ENCODE measurements at places on chromosomes 16 and 17. TPM values are rescaled to one million over a fixed set of nuclear protein-coding genes. Genes with fewer than 3 reads are reported as not detected.

DNA sequence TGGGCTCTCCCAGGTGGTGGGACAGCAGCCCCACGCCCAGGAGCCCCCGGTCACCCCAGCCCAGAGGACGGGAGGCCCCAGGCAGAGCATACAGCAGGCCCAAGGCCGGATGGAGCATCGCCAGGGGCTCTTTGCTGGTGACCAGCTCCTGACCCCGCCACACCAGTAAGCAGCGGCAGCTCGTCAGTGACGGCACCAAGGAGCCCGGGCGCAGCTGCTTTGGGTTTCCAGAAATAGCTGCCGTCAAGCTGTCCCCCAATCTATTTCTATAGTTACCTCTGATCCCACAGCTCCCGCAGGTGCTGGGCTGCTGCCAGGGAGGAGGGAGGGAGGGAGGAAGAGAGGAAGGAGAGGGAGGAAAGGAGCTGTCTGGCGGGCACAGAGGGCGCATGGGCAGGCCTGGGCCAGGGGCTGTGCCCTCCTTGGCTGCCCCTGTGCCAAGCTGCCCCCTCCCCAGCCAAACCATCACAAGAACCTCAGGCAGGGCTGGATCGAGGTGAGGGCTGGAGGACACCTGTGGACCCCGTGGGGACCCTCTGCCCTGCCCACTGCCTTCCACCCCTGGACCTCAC lies 10.8 kb upstream of the RASD1 start:
- no peak for DNase-seq

OTOP2 gene
- not detected for total RNA-seq

GRCh38 chr16:48164907-48165715 lies 9.3 kb upstream of the ABCC12 start:
- DNase-seq, result peak; percentile 79

- no peak for DNase-seq
These were observed 25.7 kb downstream of the MRC2 start for GRCh38 chr17:62653002-62653825.

TACO1 gene
- 22.3 TPM for total RNA-seq
